Activated naive CD4-positive, alpha-beta T cell treated with anti-CD3 and anti-CD28 coated beads, Interleukin-2, amount 50 U/mL, for 72 hours (primary cell): ENCODE measurements at places on chromosomes 5 and 9. TPM values are rescaled to one million over a fixed set of nuclear protein-coding genes. Genes with fewer than 3 reads are reported as not detected.

- no peak for DNase-seq
Observed at GRCh38 chr5:58239045-58239444, 220.8 kb downstream of the PLK2 start.

- DNase-seq, result no peak
Observed at GRCh38 chr5:60354311-60354710, 345.7 kb downstream of the DEPDC1B start.

- no peak for DNase-seq
Observed at GRCh38 chr9:107648153-107648715, 158.7 kb upstream of the KLF4 start.

The GADD45G gene
- 3.8 TPM for total RNA-seq

GRCh38 chr5:87529486-87530076 lies 116.9 kb upstream of the CCNH start:
- DNase-seq, result no peak

- DNase-seq, result no peak
Observed at GRCh38 chr5:6540111-6540827, 91.6 kb downstream of the UBE2QL1 start.

DNA sequence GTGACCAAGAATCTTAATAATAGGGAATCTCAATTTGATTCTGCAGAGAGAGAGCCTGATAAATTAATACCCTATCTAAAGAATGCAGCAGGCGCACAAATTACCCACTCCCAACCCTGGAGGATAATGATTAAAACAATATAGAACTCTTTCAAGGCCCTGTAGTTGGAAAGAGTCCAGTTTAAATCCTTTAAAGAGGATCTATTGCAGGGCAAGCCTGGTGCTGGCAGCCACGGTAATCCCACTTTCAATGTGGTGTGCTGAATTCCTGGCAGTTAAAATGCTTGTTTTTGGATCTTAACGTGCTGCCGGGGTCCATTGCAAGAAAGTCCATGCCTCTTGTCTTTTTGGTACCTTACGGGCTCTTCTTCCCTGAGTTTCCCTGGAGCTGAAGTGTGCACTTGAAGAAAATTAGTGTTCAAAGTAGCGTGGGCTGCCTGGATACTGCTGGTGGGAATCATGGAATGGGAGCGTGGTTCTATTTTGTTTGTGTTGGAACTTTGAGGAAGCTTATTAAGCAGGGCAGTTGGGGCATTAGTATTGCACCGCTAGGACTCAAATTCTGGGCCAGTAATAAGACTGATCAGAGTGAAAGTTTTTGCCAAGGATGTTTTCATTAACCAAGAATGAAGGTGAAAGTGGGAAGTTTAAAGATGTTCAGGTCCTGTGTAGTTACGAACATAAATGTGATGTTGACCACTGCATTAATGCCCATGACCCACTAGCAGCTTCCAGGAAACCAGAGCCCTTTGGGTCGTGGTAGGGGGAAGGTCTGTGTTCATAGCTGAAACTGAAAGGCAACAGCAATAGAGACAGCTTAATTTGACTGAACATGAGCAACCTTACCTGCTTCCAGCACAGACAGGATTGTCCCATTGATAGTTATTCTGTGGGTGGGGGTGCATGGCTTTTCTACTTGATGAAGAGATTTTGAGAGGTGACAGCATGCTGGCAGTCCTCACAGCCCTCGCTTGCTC lies 20.8 kb downstream of the MARCHF6 start:
- DNase-seq, result no peak

DNA sequence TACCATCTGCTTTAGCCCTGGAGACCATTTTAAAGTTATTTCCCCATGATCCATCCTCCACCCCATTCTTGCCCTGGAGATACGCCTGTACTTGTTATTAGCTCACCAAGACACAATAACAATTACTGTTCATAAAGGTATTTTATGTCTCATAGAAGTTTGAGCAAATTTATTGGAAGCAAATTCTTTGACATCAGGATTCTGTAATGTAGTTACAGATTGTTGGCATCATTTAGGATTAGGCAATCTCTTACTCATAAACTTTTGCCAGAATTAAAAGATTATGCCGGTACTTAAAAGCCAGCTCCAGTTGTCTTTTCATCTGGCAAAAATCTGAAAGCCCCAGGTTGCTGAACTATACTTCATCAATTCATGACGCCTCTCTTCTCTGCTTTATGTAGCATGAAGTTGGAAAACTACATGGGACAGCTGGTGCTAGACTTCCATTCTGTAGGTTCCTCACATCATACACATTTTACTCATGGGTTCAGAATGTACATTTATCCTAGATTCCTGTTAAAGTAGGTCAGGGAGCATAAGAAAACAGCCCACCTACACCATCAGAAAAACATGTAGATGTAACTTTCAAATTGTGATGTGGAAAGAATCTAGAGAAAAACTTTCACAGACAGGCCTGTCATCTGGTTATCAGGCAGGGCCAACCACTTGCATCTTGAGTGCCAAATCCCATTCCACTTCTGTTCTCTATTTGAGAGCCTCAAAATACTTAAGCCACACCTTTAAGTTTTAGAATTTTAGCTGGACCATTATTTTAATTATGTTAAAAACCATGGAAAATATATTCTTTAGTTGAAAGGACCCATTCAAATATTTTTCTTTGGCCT lies 14.0 kb downstream of the ATP10B start:
- DNase-seq, result no peak

- DNase-seq, result no peak
Observed at GRCh38 chr9:130371196-130371966, 73.4 kb upstream of the ASS1 start.

- DNase-seq, result no peak
Observed at GRCh38 chr5:169696621-169697510, 59.8 kb downstream of the DOCK2 start.

The GPX3 gene
- 0.23 TPM for total RNA-seq

- no peak for DNase-seq
Observed at GRCh38 chr5:39076101-39076756, 2.0 kb upstream of the RICTOR start.

The TRAF1 gene
- 99.5 TPM for total RNA-seq

DNA sequence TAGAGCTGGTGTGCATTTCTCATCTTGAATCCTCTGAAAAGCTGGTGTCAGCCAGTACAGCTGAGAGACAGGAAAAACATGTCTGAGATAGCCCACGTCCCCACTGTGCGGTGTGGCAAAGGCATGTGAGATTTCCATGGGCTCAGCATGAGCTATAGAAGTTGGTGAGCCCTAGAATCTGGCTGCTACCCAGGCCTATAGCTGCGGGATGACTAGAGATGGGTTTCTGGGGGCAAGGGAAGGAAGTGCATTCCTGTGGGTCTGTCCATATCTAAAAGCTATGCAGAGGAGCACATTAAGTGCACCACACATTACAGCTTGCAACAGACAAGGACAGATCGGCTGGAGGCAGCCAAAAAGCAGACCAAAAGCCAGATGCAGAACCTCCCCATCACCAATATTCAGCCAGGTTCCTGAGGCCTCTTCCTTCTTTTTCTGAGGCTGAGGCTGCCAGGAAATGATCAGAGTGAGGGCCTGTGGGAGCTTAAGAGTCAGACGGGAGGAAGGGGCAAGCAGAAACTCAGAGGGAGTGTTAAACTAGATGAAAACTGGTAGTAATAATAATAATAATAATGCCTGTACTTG lies 55.8 kb upstream of the RANBP3L start:
- DNase-seq, result no peak

DNA sequence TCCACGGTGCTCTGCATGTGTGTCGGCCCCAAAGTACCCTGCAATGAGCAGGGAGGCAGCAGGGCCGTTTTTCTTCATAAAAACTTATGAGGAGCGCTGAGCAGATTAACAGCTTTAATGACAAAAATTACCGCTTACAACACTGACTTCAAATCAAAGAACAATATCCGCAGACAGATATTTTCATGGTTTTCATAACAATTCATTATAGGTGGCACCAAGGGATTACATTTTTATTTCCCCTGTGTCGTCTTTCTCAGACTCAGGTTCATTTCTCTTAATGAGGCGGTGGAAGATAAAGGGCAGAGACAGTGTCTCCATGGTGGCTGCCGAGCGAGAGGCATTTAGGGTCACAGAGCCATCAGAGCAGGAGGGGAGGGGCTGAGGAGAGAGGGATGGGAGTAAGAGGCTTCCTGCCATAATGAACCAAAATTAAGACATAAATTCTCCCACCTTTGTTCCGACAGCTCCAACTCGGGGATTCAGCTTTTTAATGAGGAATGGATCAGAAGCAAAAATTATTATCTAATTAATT lies 240.7 kb upstream of the CLINT1 start:
- DNase-seq, result no peak

The SPATA31C1 gene
- total RNA-seq, result not detected

- no peak for DNase-seq
Observed at GRCh38 chr9:132606066-132606465, 23.7 kb downstream of the BARHL1 start.

The CER1 gene
- total RNA-seq, result not detected

The UBAP2 gene
- total RNA-seq, result 48.2 TPM

GRCh38 chr9:96449523-96449844 lies 485 bp upstream of the HABP4 start:
- no peak for DNase-seq

DNA sequence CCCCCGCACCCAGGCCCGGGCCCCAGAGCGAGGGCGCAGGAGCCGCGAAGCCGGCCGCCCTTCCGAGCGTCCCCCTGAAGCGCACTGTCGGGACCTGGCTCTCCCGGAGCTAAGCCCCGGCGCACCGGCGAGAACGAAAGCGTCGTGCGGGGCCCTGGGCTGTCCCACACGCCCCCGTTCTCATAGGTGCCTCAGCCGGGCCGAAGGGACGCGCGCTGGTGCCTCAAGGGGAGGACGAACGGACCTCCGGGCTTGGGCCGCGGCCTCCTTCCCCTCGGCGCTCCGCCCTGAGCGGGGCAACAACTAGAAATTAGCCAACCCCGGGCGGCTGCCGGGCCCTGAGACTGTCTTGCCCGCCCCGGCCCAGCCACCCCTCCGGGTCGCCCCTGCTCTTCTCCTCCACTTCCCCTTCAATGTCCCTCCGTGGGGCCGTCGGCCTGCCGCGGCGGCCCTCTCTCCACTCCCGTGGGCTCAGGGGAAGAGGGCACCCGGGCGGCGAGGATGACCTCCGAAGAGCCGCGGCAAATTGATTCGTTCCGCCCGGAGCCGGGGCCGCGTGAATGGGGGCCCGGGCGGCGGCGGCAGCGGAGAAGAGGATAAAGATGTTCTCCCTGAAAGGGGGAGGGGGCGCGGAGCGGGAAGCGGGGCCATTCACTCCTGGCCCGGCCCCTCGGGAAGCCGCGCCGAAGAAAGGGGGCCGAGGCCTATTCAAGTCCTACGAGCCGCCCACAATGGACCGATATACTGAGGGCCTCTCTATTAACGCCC lies 3.5 kb upstream of the PRDM12 start:
- no peak for DNase-seq

DNA sequence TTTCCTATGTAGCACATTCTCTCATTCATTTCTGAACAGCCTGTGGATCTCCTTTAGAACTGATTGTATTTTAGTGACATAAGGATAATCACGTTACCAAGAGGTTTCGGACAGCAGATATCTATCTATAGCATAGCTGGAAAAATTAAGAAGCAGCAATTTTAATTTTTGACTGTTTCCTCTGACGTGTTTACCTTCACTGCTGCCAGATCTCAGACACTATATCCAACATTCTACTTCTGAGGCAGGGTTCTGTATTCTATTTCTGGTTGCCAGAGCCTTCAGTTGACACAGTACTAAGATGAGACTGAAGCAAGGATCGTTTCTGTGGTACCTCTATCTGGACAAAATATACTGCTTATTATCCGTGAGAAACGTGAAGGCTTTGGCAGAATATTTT lies at the start of gene EFCAB9:
EFCAB9 (plus strand) TSS at position 301 of the 400 bp plus-strand sequence; CDS start at position 302, 1 bp downstream.
- DNase-seq, result no peak

- no peak for DNase-seq
Observed at GRCh38 chr9:79701651-79702050, 129.9 kb downstream of the TLE4 start.

DNA sequence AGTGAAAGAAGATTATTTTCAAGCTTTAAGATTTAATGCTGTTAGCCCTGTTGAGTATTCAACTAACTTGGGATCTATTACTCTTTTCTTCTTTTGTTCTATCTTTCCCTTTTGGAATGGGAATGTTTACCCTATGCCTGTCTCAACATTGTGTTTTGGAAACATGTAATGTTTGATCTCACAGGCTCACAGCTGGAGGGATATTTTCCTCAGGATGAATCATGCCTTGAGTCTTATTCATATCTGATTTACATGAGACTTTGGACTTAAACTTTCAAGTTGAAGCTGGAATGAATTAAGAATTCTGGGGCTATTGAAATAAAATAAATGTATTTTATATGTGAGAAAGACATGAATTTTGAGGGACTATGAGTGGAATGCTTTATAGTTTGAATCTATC lies 607.8 kb upstream of the PTGER4 start:
- DNase-seq, result no peak

DNA sequence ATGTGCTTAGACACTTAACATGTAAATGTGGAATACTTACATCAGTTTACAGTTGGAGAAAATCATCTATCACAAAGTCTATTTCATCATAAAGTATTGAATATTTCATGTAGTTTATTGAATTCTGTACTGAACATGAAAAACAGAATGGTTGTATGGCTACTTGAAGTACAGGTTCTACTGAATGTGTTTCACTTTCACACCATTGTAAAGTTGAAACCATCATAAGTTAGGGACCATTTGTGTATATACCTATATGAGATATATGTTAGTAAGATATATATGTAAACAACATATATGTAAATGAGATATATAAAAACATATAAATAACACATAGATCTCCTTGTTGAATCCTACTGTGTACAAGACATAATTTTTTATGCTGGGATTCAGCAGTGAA lies 63.0 kb upstream of the TAF11L2 start:
- no peak for DNase-seq

- no peak for DNase-seq
Observed at GRCh38 chr5:17019324-17019723, 83.2 kb upstream of the MYO10 start.
